Liver (tissue), 10 donors: ENCODE measurements at places on chromosomes 2 and 18.

- H3K4me1 ChIP-seq: peaks cover 31% of the 10 kb centered on the region
- H3K27me3 ChIP-seq: no peaks in the 10 kb centered on the region
- no peaks in the 10 kb centered on the region for H3K36me3 ChIP-seq
- no peak for DNase-seq
- H3K27ac ChIP-seq: peak overlapping the region; percentile 80
These were observed 59.6 kb downstream of the TRPM8 start for GRCh38 chr2:233976690-233977294.

DNA sequence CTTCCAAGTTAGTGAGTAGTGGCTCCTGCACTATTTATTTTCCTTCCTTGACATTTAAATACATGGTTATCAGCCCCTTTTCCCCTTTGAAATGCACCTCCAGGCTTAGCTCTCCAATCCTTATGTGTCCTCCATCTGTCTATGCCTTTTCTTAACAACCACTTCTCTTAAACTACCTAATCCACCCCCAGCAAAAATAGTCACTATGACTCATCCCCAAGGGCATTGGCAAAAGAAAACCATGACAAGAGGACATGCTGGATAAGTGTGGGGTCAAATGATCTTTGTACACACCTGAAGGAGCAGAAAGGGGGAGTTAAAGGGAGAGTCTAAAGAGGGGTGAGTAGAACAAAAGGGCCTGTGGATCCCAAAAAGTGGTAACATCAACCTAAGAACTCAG lies 127.2 kb downstream of the ANKRD44 start:
- no peaks in the 10 kb centered on the region for H3K27me3 ChIP-seq
- no peaks in the 10 kb centered on the region for H3K36me3 ChIP-seq
- H3K4me3 ChIP-seq: no peak overlapping the region
- DNase-seq: no peak

- no peaks in the 10 kb centered on the region for H3K27me3 ChIP-seq
- no peak overlapping the region for H3K27ac ChIP-seq
- no peaks in the 10 kb centered on the region for H3K36me3 ChIP-seq
- no peaks in the 10 kb centered on the region for H3K4me1 ChIP-seq
- no peak overlapping the region for H3K4me3 ChIP-seq
- DNase-seq: no peak
These were observed 134.8 kb downstream of the DDX1 start for GRCh38 chr2:15726321-15727057.

DNA sequence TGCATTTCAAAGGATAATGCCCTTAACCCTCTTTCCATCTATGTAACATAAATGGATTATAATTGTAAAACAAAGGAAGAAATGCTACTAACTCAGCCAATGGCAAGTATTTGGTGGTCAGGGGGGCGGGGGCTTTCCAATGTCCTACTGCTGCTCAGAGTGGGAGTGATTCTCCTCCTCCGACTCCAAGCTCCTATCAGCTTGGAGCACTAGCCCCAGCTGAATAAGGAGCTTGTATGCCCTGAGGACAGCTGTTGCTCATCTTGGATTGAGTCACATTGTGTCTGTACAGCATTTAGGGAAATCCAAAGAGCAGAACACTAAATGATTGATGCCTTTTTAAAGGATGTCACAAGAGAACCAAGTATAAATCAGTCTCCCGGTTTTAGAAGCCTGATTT lies 105.6 kb upstream of the ZNF521 start:
- H3K4me3 ChIP-seq: no peak overlapping the region
- no peaks in the 10 kb centered on the region for H3K4me1 ChIP-seq
- no peak overlapping the region for H3K27ac ChIP-seq
- DNase-seq: no peak

GRCh38 chr2:88874063-88874657 lies 182.7 kb downstream of the RPIA start:
- H3K4me1 ChIP-seq: no peaks in the 10 kb centered on the region
- no peak for DNase-seq
- H3K27me3 ChIP-seq: no peaks in the 10 kb centered on the region
- H3K4me3 ChIP-seq: no peak overlapping the region
- H3K27ac ChIP-seq: no peak overlapping the region
